NCI-H1694 treated with DMSO at 0.1 percent for 48 hours (cell line): ENCODE measurements at places on chromosomes 12 and 14.

GRCh38 chr14:73272393-73272792 is 35.1 kb downstream of the PAPLN start:
- peak; percentile 99 for DNase-seq

DNA sequence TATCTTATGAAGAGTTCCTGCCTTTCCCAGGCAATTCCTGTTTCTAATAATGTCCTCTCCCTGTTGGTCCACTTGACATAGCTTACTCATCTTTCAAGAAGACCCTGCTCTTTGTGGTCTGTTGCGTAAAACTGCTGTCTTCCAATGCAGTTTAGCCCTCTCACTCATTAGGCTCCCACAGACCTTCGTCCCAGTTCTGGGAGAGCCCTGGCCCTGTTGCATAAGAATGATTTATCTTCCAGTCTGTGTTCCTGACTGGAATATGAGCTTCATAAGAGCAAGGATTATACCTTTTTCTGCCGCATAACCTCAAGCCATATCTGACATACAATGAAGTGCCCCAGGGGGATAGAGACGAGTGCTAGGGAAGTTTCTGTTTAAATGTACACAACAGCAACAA is 365.9 kb upstream of the NOVA1 start:
- DNase-seq = no peak

- DNase-seq = no peak
Measured at GRCh38 chr14:93921001-93921806, 5.9 kb upstream of the FAM181A start.

DNA sequence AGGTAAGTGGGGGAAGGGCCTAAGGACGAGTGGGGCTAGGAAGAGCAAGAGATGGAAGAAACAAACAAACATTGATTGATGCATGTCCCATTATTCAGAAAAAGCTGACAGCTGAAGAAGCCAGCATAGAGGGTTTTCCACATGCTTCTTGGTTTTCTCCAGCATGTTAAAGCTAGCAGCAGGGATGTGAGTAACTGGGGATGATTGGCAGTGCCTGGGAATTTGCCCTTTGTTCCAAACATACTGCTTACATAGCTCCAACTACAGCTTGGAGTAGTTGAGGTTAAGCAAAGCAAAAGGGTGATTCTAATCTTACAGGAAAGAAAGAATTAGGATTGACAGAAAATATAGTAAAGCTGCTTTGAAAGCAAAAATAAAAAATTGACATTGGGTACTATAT is 68.0 kb upstream of the IFNG-AS1 start:
- no peak for DNase-seq

DNA sequence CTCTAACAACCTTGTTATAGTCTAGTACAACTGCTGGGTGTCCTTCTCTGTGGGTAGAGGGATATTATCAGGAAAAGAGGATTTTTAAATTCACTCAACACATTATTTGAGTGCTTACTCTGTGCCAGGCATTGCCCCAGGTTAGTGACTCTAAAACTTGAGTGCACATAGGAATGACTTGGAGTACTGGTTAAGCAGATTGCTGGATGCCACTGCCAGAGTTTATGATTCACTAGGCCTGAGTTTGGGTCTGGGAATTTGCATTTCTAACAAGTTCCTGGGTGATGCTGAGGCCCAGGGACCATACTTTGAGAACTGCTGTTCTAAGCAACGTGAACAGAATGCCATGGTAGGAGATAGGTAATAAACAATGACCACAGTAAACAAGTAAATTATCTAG is 96.6 kb downstream of the CFAP54 start:
- DNase-seq = no peak

DNA sequence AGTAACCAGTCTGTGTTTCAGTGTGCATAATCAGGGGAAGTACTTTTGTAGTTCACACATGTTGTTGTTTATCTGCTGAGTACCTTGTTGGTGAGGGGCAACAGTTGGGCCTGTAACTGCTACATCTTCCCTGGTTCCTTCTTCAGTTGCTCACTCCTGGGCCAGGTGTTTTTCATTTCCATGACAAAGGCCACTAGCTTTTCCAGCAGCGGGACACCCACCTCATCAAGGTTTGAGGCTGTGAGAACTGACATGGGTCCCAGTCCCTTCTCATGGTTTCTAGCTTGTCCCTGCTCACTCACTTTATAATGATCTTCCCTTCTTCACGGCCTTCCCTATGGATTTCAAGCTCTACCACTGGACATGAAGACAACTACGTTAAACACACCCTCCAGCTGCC is 1.5 kb upstream of the NOXRED1 start:
- no peak for DNase-seq

DNA sequence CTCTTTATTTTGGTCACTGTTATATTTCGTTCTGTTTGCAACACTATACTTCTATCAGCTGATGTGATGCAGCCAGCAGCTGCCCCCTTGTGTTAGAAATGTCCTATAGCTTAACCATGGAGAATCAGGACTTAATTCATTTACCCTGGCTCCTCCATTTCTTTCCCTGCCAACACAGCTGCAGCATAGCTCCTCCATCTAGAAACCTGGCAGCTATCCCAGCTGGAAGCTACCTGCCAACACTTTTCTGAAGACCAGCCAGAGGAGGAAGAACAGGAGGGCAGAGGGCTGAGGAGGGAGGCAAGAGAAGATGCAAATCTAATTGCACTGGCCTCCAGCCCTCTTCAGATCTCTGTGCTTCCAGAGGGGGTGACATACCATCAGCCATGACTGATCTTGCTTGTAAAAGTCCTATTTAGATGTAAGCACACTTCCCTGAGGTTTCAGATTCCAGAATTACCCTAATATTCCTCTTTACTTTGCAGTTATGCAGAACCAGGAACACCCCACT is 156.8 kb upstream of the TMEM260 start:
- DNase-seq = peak; percentile 84

- no peak for DNase-seq
Measured at GRCh38 chr12:87074781-87075180, 818.6 kb upstream of the MGAT4C start.

DNA sequence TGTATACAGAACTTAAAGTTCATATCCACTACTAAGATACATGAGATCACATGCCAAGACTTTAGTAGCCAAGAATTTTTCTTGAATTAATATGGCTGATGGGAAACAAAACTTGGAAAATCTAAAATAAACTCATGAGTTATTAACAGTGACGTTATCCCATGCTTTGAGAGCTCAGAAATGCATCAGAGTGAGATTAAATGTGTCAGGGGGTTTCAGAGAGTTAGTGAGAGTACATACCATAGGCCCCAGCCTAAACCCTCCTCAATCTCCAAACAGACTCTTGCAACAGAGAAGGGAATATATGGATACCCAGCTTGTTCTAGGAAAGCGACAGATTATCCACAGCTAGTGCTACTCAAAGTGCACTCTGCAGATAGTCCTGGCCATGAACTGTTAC is 19.3 kb downstream of the SLC35F4 start:
- DNase-seq = no peak

DNA sequence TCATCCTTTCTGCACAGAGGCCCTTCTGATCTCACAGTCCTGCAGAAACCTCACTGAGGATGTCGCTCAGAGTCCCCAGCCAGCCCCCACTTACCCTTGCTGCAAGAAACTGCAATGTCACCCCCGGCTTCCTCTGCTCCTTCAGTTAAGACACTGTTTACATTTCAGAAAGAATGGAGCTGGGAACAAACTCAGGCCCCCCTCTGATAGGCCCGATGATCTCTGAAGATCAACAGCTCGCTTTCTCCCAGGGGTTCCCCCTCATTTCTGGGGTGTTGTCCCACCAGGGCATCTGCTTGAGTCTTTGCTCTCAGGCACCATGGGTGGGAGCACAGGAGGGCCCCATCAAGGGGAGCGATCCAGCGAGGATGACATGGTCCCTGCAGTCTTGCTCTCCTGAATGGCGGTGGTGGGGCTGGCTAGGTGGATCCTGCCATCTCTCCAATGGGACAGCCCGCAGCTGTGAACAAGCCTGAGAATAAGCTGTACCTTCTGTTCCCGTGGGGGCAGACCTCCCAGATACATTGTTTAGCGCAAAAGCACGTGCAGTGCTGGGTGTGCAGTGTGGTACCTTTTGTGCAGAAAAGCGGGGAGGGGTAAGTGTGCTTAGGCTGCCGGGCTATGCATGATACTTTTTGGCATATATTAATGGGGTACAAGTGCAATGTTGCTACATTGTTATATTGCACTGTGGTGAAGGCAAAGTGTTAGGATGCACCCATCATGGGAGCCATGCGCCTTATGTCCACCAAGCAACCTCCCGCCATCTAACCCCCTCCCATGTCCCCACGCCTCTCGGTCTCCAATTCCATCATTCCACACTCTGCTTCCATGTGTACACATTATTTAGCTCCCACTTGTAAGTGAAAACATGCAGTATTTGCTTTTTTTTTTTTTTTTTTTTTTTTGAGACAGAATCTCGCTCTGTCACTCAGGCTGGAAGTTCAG is 6.7 kb upstream of the NCOR2 start:
- DNase-seq = no peak

- no peak for DNase-seq
Measured at GRCh38 chr12:14573118-14573517, 5.4 kb upstream of the PLBD1 start.

- DNase-seq = no peak
Measured at GRCh38 chr12:126791122-126791521, 1475.8 kb upstream of the TMEM132C start.

- DNase-seq = no peak
Measured at GRCh38 chr14:67409461-67409860, 2.5 kb downstream of the PLEK2 start.

GRCh38 chr14:54622192-54622958 is 55.4 kb downstream of the SAMD4A start:
- no peak for DNase-seq

DNA sequence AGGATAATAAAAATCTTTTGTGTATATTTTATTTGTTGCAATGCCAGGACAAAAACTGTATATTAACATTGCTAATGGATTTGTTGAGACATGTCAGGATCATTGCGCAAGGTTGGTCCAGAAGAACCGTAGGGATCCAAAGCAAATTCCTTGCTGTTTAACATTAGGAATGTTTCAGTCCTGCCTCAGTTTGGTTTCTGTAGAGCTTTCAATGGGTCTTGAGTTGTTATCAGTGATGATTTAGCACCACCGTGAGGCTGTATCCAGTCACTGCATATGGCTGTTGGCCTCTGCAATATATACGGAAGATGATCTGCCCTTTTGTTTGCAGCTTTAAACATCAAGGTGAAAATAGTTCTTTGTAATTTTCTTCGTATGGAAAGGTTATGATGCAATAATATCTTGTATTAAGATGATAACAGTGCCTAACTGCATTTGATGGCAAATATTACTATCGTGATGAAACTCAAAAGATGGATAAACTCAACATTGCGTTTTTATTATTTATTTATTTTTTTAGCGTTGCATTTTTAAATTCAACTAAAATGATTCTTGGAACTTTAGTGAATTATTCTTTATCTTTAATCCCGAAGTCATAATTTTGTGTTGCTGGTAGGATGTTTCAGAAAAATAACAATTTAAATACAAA is 231.2 kb downstream of the AKAP6 start:
- peak; percentile 90 for DNase-seq

DNA sequence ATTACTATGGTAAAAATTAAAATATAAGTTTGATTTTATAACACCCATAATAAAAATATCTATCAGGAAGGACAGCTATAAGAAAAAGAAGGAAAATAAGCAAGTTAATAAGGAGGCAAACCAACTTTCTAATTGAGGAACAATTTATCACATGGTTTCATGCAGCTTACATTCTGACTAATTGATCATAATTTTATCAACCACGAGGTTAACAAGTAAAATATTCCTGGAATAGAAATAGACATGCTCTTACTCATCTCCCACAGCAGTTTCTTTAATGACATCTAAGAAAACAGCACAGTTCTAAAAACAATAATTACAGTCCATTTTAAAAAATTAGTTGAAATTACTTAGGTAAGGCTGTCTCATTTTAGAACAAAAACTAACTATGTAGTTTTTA is 130.8 kb upstream of the KRR1 start:
- DNase-seq = no peak

DNA sequence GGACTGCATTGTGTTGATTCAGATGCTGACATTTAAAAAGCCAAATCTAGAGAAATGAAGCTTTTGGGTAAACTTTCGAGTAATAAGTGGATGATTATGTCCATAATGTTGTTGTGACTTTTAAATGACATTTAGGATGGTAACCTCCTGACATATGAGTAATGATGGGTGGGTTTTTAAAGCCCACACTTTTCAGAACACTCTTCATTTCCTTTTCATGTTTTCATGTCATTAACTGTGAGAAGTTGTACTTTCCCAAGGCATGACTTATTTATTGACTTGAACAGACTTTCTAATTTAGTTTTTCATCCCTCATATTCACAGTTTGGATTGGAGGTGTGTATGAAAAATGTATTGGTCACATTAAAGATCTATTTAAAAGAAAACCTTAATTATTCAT is 35.5 kb downstream of the RGS6 start:
- DNase-seq = no peak

- DNase-seq = no peak
Measured at GRCh38 chr12:57460468-57460784, 841 bp downstream of the GLI1 start.

DNA sequence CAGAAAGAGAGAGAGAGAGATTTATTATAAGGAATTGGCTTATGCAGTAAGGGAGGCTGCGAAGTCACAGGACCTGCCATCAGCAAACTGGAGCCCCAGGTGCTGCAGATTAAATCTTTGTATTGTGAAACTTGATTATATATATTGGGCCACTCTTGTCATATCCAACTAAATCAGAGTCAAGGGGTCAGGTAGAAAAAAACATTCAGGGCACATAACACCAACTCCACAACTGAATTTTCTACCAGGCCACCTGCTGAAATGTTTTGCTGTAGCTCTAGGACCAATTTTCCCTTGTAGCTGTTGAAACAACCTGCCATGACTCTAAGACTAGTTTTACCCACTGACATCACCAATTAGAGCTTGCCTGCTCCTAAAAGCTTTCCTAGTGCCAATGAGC is 1240.8 kb downstream of the SLC16A7 start:
- no peak for DNase-seq

GRCh38 chr12:78392918-78393317 is 471.7 kb upstream of the SYT1 start:
- peak; percentile 31 for DNase-seq

DNA sequence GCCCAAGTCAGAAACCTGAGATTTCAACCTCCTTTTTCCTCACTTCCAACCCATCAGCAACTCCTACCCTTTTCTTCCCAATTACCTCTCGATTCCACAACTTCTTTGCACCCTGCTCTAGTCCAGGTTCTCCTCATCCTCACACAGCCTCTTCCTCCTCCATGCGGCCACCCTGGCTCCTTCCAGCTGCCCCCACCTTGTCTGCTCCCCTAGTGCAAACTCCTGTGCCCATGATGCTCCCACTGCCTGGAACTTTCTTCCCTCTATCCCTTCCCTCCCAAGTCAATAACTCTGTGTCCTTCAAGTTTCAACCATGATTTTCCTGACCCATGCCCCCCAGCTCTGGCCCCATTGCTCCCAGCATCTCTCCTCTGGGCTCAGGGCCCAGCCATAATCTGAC is 17.3 kb downstream of the SELPLG start:
- no peak for DNase-seq
